T-helper 17 cell (primary cell): ENCODE measurements at places on chromosomes 1 and 21. TPM values are rescaled to one million over a fixed set of nuclear protein-coding genes. Genes with fewer than 3 reads are reported as not detected.

DNA sequence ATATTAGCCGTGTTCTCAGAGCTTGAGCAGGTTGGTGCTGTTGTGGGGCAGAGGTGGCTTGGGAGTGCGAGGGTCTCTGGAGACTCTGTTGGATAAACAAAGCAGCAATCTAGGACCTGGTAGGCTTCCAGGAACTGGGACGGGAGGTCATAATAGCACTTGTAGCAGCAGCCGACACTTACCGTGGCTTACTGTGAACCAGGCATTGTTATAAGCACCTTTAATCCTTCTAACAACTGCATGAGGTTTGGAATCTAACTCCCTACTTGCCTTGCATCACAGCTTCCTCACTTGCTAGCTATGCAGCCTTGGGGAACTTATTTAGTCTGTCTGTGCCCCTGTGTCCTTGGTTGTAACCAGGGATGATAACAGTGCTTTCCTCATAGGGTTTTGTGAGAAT lies 94.9 kb downstream of the NAV1 start:
- DNase-seq: no peak

DNA sequence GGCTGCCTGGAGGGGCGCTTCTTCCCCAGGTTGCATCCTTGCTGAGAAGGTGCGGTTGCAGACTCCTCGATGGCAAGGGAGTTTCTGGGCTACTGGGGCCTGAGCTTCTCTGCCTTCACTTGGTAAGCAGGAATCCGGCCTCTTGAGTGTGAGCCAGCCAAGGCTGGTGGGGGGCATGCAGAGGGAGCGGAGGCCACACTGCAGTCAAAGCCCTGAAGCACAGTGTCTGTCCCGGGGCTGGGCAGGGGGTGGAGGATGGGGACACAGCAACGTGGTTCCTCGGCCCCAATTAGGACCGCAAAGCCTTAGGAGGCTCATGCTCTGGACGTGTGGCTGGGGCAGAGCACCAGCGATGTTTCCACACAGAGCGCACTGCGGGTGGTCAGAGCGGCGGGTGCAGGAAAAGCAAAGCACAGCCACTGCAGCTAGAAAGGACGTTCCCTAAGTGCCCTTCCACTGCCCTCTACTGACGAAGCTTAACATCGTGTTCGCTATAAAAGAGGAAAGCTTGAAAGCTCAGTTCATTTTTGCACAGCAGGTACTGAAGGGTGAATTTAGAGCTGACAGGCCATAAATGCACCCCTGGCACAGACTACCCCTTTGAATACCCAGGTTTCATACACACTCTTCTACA lies 60.7 kb upstream of the COG2 start:
- no peak for DNase-seq

- no peak for DNase-seq
Observed at GRCh38 chr1:104172243-104172681, 422.6 kb downstream of the AMY1C start.

GRCh38 chr1:234601301-234602017 lies 8.5 kb downstream of the IRF2BP2 start:
- peak; percentile 19 for DNase-seq

- DNase-seq: no peak
Observed at GRCh38 chr1:224205438-224205840, 22.4 kb downstream of the DEGS1 start.

- no peak for DNase-seq
Observed at GRCh38 chr1:204139088-204139487, 12.8 kb downstream of the ETNK2 start.

- no peak for DNase-seq
Observed at GRCh38 chr1:216804111-216804510, 80.9 kb upstream of the ESRRG start.

- no peak for DNase-seq
Observed at GRCh38 chr1:156346636-156347035, 8.3 kb downstream of the TSACC start.

Gene RIIAD1
- not detected for total RNA-seq

Gene PGBD2
- total RNA-seq: 2.1 TPM
